Renal cortical epithelial cell (primary cell): ENCODE measurements at places on chromosomes 5 and 9.
A peak's percentile ranks its signal among the peaks of the same experiment; 100 is the strongest.

DNA sequence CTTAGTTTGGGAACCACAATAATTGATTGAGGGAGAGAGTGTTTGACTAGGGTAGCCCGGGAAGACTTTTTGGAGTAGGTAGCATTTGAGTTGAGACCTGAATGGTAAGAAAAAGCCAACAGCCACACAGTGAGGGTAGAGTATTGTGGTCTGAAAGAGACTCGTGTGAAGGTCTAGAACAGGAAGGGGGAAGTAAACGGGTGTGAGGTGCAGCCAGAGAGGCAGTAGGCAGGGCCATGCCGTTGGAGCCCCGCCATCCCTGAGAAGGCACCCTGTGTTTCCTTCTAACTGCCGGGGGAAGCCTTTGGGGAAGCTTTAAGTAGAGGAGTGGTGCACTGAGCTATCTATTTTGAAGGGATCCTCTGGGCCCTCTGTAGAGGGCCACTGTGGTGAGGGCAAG lies 3.5 kb upstream of the F2RL2 start:
- DNase-seq: no peak

- DNase-seq: no peak
Measured at GRCh38 chr5:178772351-178772750, 41.9 kb upstream of the ZNF354A start.

DNA sequence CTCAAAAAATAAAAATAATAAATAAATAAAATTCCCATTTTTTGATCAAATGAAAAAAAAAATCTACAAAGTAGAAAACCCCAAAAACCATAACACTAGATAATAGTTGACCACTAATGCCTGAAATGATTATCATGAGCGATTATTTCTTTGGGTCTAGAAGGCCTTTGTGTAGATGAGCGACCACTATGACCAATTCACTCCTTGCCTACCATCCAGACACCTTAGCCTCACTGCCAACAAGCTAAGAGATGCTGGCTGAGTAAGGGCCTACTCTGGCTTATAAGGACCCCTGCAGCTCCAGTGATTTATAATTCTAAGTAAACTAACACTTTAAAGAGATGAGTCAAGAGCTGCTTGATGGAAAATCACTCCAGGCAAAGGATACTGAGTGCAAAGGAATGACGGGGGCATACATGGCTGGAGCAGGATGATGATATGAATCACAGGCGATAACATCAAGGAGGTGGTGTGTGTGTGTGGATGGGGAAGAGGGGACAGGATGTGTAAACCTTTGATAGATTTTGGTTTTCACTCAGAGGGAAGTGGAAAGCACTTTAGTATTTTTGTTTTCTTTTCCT lies 4.8 kb upstream of the F2RL1 start:
- DNase-seq: peak; percentile 89

- no peak for DNase-seq
Measured at GRCh38 chr9:94921656-94922055, 195.2 kb downstream of the AOPEP start.

GRCh38 chr5:142235050-142235797 lies 89.6 kb downstream of the SPRY4 start:
- peak; percentile 60 for DNase-seq

- peak; percentile 61 for DNase-seq
Measured at GRCh38 chr9:121277518-121278295, 9.7 kb downstream of the GSN start.

DNA sequence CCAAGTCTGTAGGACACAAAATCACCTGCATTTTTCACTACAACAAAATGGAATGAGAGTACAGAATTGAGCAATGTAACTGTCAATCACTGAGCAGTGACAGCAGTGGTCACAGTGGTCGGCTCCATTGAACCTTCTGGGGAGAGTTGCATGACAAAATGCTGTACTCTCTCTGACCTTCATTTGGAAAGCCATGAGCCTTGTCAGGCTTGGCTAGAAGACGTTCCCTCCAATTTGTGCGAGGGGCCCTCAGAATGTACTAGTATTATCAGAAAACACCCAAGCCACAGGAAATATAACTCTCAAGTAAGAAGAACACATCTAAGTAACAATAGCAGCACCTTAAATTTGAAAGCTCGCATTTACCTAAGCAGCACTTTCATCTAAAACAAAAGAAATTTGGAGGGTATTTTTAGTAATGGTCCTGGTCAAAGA lies 425.6 kb upstream of the MEF2C start:
- DNase-seq: peak; percentile 53

DNA sequence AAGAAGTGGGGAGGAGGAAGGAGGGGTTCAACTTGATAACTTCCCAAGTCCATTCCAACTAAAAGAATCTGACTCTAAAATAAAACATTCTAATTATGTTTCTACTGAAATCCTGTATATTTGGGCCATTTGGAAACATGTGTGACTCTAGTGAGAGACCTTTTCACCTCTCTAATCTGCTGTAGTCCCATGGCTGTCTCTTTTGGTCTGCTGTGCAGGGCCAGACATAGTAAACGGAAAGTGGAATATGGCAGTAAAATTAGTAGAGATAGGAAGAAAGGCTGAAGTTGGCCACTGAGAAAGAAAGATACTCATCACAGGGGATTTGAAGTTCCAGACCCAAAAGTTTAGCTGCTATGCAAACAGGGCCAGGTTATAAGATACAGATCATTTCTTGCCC lies 15.9 kb downstream of the RFX3 start:
- no peak for DNase-seq

GRCh38 chr5:139043157-139043905 lies 154.8 kb downstream of the SIL1 start:
- peak; percentile 51 for DNase-seq

DNA sequence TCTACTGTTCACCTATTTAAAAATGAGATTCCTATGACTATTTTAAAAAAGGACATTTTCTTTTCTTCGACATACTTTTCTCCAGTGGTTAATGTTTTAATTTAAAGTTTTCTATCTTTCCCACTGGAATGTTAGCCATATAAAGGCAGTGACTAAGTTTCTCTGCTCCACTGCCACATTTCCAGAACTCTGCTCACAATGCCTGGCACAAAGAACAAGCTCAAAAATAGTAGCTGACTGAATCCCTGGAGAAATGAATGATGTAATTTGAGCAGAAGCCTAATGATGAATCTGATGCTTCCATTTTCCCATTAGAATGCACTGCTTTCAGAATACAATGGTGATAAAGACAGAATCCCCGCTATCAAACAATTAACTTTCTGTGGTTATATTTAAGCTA lies 817.8 kb downstream of the MTRR start:
- DNase-seq: peak; percentile 20

GRCh38 chr5:99004960-99005359 lies 76.2 kb upstream of the CHD1 start:
- no peak for DNase-seq

- no peak for DNase-seq
Measured at GRCh38 chr5:134464988-134465815, 53.5 kb upstream of the CDKN2AIPNL start.

DNA sequence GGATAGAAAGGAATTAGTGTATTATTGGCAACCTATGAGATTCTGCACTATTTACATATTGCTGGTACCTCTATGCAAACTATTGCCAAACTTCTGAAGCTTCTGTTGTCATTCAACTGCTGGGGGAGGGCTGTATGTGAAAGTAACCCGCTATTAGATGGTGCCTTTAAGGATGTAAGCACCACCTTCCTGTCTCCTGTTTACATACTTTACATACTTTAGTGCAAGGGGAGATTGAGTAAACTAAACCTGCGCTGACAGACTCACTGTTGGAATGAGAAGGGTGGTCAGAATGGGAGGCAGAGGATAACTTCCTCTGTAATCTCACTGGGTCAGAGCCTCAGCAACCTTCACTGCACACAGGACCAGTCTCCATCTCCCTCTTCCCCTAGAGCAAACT lies 123.8 kb downstream of the NR3C1 start:
- no peak for DNase-seq

DNA sequence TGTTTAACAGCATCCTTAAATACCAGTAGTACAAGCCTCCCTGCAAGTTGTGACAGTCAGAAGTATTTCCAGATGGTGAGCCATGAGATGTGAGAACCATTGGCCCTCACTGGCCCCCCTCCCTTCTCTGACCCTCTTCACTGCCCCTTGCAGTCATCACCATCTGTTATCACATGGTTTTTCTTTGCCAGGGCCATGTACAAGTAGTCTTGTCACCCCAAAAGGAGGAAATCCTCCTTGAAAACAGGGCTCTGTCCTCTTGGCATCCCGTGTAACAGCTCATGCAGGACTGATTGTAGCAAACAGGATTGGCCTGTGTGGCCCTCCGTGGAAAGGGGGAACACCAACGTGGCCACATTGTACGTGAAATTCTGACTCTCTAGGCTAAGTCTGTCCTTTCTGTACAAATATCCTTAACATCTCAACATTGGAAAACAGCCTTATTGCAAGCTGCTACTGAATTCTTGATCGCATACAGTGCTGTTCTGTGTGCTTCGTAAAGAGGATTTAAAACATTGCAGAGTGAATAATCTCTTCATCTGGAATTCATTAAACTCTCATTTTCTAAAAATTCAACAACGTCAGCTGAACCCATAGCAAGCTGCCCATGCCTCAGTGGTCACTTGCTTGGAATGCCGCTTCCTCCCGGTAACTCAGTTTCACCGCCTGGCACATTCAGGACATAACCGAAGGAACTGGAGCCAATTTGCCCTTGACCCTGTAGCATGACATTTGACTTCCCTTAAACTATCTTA lies 171.7 kb downstream of the ATPSCKMT start:
- DNase-seq: no peak

GRCh38 chr5:111201705-111202104 lies 22.5 kb upstream of the CAMK4 start:
- no peak for DNase-seq

GRCh38 chr5:133921979-133922378 lies 46.4 kb downstream of the C5orf15 start:
- peak; percentile 38 for DNase-seq

GRCh38 chr5:91469517-91470165 lies 86.5 kb upstream of the ARRDC3 start:
- no peak for DNase-seq

- DNase-seq: peak; percentile 56
Measured at GRCh38 chr9:133737774-133738639, at the start of gene SARDH. SARDH (minus strand) TSS chr9:133738352; CDS start chr9:133734173, 4,179 bp downstream.

- peak; percentile 3 for DNase-seq
Measured at GRCh38 chr5:60248901-60249300, 355.4 kb upstream of the PDE4D start.
